T-cell (primary cell): ENCODE measurements at places on chromosomes 2 and 18.
A peak's percentile ranks its signal among the peaks of the same experiment; 100 is the strongest.

- no peak for DNase-seq
- no peak overlapping the region for H3K27ac ChIP-seq
- H3K4me3 ChIP-seq: no peak overlapping the region
- no peaks in the 10 kb centered on the region for H3K4me1 ChIP-seq
Measured at GRCh38 chr2:83340424-83340823, 1118.7 kb downstream of the SUCLG1 start.

DNA sequence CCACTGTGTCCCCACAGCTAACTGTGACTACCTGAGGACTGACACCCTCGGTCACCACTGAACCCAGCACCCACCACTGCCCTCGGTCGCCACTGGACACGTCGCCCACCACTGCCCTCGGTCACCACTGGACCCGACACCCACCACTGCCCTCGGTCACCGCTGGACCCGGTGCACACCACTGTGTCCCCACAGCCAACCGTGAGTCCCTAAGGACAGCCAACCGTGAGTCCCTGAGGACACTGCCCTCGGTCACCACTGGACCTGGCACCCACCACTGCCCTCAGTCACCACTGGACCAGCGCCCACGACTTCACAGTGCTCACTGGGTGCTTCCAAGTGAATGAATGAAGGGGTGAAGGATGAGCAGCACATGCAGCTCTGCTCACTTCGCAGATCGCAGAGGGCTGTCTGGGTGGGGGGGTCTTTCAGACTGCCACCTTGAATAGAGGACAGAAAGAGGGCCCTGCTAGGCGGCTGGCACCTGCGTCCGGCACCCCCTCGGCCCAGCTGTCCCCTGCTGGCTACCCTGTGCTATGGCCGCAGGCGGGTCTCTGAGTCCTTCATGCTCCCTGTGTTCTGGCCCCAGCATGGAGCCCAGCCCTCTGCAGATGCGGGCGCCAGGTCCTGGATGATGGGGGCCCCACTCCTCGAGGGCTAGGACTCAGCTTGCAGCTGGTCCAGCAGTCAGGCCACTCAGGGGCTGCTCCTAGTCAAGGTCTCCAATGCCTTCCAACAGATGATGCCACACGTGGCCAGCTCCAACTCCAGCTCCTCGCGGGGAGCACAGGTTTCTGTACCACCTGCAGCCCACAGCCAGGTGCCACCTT is 51.4 kb upstream of the GPC1 start:
- H3K27me3 ChIP-seq: peaks cover 44% of the 10 kb centered on the region
- no peak overlapping the region for H3K4me3 ChIP-seq
- H3K36me3 ChIP-seq: no peaks in the 10 kb centered on the region
- no peaks in the 10 kb centered on the region for H3K4me1 ChIP-seq
- DNase-seq: no peak
- H3K27ac ChIP-seq: no peak overlapping the region

DNA sequence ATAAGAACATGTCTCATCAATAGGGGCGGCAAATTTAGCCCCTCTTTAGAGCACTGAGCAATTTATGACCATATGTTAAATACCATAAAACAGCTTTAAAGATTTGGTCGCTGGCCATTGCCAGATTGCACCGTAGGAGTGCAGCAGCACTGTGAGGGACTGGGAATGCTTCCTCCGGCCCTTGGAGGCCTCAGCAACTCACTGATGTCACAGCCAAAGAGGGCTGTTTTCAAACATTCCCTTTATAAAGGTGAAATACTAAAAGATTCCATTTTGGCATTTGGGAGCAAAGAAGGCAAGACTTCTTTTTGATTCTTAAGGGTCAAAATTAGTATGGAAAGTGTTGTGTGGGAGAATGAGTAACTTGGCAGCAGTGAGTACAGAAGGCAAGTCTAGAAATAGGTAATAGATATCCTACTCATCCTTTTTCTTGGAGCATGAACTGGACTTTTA is 63.7 kb downstream of the BABAM2 start:
- peaks cover 7% of the 10 kb centered on the region for H3K4me1 ChIP-seq
- no peaks in the 10 kb centered on the region for H3K27me3 ChIP-seq
- H3K36me3 ChIP-seq: no peaks in the 10 kb centered on the region
- no peak overlapping the region for H3K4me3 ChIP-seq

GRCh38 chr2:196259507-196260481 is 88.4 kb upstream of the STK17B start:
- H3K27me3 ChIP-seq: no peaks in the 10 kb centered on the region
- H3K27ac ChIP-seq: peak overlapping the region; percentile 80
- H3K4me3 ChIP-seq: peak overlapping the region; percentile 26
- H3K36me3 ChIP-seq: no peaks in the 10 kb centered on the region
- DNase-seq: no peak
